ENCODE measurements at places on chromosomes 7 and 10.

DNA sequence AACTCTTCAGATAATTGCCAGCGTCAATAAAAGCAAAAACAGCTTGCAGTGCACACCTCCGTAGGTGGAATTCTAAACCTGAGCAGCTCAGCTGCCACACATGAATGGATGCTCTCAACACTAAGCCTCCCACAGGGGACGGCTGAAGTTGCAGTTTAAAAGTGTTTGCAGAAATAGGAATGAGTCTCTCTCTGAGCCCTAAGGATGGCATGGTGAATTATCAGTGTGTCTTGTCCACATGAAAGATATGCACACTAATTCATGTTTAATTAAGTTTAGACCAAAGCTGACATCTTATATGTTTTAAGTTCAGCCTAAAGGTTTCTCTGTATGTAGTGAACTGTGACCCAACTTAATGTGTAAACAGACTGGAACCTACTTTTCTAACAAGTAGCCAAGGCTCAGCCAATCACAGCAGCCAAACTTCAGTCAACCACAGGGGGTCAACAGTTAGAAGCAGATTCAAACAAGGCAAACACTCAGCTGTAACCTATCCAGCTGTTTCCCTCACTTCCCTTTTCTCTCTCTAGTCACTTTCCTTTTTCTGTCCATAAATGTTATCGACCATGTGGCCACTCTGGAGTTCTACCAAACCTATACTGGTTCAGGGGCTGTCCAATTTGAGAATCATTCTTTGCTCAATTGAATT is 38.1 kb downstream of the CTTNBP2 start:
- no peak for DNase-seq

DNA sequence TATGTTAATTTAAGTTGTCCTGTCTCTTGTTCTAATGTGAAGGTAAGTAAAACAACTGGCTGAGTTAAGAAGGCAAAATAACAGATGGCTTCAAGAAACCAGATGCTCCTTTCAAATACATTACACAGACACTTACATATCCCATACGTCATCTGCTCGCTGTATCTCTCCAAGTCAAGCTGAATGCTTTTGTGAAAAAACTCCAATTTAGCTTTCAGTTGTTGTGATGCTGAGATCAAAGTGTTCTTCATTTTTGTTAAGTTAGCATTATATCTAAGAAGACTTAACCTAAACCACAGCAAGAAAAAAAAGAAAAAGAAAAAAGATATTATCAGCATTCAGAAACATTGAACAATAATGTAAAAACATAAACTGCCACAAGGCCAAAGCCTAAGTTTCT is 18.5 kb upstream of the ERLIN1 start:
- DNase-seq: no peak

GRCh38 chr7:34675749-34676374 is 17.8 kb downstream of the NPSR1 start:
- no peak for DNase-seq

GRCh38 chr10:49655099-49655498 is 24.4 kb upstream of the C10orf53 start:
- no peak for DNase-seq

DNA sequence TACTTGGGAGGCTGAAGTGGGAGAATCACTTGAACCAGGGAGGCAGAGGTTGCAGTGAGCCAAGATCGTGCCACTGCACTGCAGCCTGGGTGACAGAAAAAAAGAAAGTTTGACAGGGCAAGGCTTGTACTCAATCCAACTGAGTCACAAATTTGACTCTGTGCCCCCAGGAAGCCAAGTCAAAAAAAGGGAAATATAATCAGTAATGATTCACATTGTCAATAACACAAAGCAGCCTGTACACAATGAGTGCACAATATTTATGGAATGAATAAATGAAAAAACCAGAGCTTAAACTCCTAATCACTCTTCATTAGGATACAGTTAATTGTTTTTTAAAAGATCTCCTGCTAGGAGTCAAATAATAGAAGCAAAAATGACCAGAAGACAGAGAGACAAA is 6.4 kb downstream of the NAPEPLD start:
- DNase-seq: no peak

- DNase-seq: no peak
Measured at GRCh38 chr10:83222832-83223742, 916.2 kb upstream of the GHITM start.

DNA sequence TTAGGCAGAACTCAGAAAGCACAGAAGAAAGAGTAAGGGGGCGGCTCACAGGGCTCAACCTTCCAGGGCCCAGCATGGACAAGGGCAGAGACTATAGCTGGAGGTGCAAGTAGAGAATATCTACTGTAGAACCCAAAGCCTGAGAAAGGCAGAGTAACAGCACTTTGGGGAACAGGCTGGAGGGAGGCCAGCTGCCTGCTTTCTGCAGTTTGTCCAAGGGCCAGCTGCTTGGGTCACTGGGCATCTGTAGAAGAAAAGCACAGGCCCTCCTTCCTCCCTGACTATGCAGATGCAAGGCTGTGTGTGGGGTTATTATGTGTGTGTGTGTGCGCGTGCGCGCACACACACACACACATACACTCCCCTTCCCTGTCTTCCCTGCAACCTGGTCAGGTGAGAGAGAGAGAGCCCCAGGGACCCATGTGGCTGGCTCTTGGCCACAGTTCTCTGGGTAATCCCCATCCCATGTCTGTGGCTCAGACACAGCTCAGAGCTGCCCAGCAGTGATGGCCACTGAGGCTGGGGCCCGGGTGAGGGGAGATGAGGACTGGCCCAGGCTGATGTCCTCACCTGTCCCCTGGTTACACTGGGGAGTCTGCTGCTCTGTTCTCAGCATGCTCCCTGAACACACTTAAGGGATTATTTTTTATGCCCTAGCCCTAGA is 9.0 kb downstream of the ADRA2A start:
- DNase-seq: no peak

DNA sequence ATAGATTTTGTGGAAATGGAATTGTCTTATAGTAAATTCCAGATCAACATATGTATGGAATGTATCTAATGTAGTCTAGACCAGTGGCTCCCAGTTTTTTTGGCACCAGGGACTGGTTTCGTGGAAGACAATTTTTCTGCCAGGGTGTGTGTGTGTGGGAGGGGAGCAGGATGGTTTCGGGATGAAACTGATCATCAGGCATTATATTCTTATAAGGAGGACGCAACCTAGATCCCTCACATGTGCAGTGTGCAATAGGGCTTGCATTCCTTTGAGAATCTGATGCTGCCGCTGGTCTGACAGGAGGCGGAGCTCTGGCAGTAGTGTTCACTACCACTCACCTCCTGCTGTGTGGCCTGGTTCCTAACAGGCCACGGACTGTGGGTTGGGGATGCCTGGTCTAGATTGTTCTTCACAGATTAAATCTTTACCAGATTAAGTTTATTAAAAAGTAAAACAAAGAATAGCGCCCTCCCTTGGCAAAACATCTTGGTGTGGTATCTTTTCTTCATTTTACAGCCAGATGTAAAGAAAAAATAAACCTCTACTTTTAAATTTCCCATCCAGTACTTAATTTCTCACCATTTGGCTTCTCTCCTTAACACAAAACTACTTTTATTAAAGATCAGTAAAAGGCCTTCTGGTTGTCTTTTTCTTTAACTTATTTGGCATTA is 48.4 kb downstream of the SEPTIN7 start:
- DNase-seq: peak; percentile 58

GRCh38 chr7:94250124-94250523 is 144.6 kb upstream of the COL1A2 start:
- peak; percentile 11 for DNase-seq

DNA sequence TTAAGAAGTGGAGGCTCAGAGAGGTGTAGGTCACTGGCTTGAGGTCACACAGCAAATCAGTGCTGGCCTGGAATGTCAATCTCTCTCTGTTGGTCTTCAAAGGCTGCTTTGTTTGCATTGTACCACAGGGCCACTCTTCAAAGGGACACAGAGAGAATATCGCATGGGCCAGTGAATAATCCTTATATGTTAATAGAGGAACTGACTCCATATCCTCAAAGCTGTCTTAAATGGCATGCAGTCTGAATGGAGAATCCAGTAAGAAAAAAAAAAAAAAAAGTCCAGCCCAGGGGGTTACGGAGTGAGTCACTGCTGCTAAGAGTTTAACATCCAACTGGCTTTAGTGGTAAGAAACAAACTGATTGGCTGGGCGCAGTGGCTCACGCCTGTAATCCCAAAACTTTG is 54.1 kb downstream of the NRAP start:
- peak; percentile 42 for DNase-seq

DNA sequence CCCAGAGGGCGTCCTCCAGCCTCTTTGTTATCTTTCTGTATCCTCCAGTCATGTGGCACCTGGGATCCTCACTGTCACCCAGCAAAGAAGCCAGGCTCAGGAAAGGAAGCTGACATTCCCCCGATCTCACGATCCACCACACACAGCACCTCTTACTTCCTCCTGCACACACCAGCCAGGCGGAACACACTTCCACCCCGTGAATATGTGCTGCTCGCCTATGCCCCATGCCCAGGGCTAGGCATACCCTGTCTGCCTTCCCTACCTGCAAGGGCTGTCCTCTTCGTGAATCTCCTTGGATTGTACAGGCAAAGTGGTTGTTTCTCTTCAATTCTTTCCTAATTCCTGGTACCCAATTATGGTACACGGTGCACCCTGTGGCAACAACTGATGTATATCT is 191.0 kb downstream of the TNS3 start:
- no peak for DNase-seq

DNA sequence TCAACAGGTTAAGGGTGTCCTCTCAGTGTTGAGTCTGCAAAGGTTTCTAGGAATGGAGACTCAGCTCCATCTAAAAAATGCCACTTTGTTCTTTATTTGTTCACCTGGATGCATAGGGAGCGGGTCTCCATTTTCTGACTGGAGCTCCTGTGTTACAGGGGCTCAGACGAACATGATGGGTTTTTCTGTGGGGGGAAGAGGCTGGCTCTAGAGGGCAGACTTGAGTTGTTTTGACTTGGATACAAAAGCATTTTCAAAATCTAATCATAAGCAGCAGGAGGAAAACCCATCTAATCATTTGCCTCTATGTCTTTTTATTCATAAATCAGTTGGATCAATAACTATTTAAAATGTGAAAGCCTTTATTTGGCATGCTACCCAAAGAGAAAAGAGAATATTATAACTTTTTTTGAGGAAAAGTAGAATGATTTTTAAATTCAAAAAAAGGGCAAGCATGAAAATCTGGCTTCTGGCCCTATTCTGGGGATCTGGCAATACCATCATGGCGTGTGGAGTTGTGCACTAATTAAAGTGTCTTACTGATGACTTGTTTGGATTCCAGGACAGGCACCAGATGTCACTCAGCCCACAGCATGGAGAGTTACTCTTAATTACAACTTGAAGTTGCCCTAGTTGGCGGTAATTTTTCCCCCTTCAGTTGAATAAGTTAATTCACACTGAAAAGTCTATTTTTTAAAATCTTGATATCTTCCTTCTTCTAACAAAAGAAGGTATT is 594.9 kb downstream of the REEP3 start:
- DNase-seq: no peak

GRCh38 chr10:128934492-128934891 is 532.5 kb upstream of the MGMT start:
- DNase-seq: no peak

DNA sequence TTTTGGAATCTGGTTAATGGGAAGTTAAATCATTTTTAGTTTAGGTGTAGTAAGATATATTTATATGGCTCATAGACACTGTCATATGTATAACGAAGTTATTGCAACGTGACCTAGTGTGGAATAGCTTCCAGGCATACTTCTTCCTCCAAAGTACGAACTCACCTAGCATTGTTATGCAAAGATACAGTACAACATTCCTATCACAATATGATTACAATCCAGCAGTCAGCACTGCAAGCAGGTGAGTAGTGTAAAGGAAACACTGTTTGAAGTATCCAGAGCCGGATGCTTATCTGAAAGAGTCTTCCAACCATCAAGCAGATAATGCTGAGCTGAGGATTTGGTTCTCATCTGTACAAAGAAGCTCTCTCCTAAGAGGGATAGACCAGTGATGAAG is 754.4 kb upstream of the IGFBP3 start:
- no peak for DNase-seq

- DNase-seq: no peak
Measured at GRCh38 chr7:149093228-149093627, 2.7 kb upstream of the ZNF786 start.

DNA sequence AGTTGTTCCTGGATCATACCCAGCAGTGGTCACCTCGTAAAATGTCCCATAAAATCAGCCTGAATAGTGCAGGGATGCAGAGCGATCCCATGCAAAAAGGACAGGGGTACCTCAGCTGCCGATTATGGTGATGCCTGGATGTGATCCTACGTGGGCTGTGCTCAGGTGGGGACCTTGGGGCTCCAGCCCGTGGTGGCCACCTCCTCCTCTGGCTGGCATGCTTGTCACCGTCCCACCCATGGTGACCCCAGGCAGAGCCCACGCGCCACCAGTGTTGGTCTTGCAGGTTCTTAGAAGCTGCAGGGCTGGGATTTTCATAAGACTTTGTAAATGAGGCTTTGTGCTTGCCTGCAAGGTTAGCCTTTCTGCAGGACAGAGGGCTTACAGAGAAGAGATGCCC is 97.2 kb downstream of the GLRX3 start:
- DNase-seq: no peak

DNA sequence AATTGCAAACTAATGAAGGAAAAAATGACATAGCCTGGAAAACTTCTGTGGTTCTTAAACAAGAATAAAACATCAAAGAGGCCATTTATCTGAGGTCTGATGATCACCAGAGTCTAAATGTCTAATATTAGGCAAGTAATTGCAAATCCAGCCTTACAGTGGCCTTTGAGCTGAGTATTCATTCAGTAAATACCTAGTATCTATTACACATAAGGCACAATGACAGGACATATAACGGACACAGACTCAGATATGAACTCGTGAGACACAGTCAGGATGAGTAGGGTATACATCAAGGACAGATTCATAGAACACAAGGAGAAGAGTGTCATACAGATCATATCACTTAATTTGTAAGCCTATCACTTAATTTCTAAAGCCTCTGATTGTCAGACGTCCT is 16.8 kb downstream of the GPAM start:
- DNase-seq: no peak

DNA sequence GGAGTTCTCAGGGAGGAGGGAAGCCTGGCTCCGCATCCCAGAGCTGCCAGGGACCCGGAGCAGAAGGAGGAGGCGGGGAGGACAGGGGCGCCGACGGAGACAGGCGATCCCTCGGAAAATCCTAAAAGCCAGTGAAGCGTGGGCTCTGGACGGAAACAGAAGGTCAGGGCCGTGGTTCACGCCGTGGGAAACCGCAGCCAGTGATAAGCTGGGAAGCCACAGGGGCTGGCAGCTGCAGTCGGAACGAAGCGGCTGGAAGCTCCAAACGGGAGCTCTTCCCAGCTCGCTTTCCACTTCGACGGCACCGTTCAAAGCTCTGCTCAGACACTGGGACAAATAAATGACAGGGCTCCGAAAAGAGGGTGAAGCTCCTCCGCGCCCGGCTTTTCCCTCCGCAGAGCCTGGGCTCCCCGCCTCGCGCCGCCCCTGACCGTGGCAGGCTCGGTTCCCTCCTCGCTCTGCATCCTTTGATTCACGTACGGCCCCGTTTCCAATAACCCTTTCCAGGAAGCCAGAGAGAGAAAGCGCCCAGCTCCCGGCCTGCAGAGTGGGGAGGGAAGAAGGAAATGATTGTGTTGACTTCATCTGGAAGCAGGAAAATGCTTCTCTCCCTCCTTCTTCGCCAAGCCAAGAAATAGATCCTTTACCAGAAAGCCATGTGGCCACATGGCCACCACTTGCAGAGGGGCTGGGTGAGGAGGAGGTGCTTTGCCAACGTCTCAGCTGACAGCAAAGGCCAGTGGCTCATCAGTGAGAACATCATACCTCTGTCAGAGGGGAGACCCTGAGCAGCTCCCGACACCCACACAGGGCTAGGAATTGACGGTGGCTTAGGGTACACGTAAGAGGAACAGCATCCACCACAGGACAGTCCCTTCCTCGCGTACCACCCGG is 57.4 kb downstream of the ADRB1 start:
- peak; percentile 60 for DNase-seq

Measured in astrocyte (in vitro differentiated cells and primary cell).